Ureter (tissue), 1 donor: ENCODE measurements at places on chromosomes 7 and 10.
A peak's percentile ranks its signal among the peaks of the same experiment; 100 is the strongest.

- DNase-seq: peak; percentile 51
Measured at GRCh38 chr7:25662841-25663800, 434.8 kb upstream of the NPVF start.

DNA sequence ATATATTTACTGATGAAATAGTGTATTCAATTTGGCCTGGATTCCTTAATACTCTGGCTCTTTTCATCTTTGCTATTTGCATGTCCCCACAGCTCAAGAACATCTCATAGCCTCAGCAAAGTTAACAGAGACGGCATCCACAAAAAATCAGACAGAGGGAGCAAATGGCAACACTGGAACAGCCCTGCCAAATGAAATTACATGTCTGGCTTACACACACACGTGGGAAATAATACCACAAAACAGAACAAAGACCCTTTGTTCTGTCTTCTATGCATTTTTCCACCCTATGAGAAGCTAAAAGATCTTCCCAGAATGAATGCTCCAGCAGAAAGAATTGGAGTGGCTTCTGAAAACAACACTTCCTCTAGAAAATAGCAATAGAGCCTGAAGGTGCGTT, 139.5 kb downstream of the ALOX5 start:
- DNase-seq: no peak

GRCh38 chr7:136698977-136699376, 169.5 kb upstream of the CHRM2 start:
- DNase-seq: no peak

DNA sequence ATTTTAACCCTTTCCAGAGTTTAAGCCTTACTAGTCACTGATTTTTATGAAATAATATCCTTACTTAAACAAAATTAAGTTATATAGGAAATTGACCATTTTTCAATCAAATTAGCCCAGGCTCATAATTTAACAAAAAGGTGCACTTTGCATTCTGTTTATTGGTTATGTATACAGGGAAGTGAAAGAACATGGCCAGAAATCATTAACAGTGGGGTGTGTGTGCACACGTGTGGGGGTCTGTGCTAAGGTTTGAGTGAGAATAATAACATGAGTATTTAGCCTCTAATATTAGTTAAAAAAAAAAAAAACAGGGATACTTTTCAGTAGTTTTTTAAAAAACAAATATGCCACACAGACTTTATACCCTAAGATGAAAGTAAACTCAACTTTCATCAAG, 510.5 kb upstream of the PFKP start:
- no peak for DNase-seq

- DNase-seq: no peak
Measured at GRCh38 chr10:53003094-53003493, 230.5 kb upstream of the MBL2 start.

- DNase-seq: no peak
Measured at GRCh38 chr10:89082086-89082485, 91.5 kb downstream of the FAS start.

GRCh38 chr7:26179422-26179821, 21.1 kb downstream of the HNRNPA2B1 start:
- DNase-seq: no peak

- DNase-seq: no peak
Measured at GRCh38 chr7:37683246-37684120, at the start of gene GPR141. Gene GPR141, plus strand, starts transcription at chr7:37683766. Its CDS starts 56,628 bp downstream, at chr7:37740394.

GRCh38 chr7:23538301-23538700, 6.5 kb upstream of the TRA2A start:
- DNase-seq: no peak

DNA sequence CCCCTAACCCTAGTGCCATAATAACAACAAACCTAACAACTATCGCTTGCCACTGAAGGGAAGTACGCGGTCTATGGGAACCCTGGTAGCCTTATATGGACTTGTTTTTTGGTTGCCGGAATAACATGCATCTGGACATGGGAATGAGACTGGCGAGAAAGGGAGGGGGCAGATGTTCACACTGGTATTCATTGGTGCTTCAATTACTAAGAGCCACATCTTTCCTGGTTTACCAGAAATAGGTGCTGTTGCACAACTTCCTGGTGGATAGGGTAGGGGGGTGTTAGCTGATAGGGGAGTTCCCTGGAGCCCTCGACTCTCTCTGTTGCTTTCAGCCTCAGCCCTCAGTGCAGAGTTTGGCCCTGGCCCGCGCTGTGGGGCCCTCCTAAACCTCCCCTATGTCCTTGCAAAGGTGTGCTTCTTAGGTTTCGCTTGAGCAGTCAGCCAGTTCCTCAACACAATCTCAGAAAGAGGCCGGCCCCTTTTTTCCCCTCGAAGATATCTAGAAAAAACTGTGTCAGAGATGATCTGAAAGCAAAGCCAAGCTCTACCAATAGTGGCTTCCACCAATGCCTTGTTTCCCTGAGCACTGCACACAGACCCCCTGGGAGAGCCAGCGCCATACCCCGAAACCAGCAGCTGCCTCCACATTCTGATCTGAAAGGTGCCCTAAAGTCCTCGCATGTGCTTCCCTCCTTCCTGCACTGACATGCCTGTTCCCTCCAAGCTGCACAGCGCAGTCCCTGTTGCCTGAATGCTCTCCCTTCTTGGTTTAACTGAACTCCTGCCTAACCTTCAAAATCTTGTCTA, 13.5 kb downstream of the TBXAS1 start:
- DNase-seq: no peak

DNA sequence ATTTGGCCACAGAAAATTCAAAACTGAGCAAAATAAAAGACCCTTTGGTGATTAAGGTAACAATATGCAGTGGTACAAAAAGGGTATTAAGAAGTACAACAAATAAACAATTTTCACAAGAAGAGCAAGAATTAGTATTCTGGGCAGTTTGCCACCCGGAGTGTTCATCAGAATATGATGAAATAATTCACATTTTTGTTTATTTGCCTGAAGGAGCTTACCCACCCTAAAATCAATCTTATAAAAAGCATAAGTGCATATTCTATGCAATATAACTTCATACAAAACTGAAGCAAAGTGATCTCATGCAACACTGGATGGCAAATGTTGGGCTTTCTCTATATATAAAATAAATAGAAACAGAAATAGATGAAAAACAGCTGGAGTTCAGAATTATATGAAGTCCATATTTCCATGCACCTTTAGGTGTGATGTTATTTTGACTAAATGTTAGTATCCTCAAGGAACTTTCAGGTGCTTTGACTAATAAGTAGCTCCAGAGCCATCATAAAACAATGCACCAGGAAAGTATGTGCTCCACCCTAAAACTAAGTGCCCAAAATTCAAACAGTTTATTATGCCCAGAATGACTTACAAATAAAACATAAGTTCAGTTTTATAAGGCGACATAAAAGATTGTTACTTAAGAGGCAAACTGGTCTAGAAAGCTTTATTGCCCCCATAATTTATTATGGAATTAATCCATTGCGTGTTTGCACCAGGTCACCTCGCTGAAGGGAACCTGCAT, 474.3 kb downstream of the SEMA3D start:
- DNase-seq: no peak

DNA sequence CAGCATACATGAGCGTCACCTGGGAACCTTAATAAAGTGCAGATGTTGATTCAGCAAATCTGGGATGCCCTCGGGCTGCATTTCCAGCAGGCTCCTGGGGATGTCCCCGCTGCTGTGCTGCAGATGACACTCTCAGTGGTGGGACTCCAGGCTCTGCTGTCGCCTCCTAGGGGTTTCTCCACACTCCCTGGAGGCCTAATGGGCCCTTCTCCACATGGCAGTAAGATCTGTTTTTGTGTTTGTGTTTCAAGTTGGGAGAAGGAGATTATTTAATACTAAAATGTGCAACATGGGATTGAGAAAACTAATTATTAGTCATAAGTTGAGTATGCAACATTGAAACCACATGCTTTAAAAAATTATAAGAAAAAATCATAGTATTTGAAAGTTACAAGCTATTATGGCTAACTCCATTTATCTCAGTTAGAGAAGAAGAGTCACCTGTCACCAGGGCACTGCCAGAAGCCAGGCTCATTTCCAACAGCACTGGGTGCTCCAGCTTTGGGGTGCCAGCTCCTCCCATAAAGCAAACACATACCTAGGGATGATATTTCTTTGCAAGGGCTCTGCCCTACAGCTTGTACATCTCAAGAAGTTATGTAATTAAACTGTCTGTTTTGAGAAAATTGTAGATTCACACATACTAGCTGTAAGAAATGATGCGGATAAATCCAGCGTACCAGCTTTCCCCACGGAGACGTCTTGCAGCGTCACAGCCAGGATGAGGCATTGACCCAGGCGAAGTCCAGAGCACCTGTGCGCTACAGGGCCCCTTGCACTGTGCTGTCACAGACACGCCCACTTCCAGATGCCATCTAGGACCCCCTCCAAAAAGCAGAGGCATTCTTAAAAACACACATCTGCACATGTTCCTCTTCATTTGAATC, 106.4 kb downstream of the EGFR start:
- DNase-seq: no peak

DNA sequence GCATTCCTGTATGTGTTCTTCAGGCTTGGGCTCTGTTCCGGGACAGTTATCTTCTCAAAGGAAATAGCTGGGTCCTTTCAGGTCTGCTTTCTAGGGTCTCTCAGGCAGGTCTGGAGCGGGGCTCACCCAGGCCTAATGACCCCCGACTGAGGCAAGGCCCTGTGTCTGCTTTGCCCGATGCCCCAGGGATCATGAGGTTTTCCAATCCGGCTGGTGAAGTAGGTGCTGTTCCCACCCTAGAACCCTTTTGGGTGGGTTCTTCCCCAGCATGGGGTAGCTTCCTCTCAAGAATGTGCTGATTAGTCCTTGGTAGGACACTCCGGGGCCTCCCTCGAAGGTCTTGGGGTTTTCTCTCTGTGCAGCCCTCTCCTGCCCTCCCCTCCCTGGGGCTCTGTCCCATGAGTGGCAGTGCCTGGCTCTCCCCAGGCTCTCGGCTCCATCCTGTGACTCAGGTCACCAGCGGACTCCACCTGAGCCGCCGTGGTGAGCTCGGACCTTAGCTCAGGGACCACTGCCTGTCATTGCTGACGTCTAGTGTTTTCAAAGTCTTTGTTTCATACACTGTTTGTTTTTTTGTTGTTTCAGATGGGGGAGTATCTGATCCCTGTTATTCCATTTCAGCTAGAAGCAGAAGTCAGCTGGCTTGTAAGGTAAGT, 71.0 kb upstream of the NKX6-2 start:
- DNase-seq: peak; percentile 29

DNA sequence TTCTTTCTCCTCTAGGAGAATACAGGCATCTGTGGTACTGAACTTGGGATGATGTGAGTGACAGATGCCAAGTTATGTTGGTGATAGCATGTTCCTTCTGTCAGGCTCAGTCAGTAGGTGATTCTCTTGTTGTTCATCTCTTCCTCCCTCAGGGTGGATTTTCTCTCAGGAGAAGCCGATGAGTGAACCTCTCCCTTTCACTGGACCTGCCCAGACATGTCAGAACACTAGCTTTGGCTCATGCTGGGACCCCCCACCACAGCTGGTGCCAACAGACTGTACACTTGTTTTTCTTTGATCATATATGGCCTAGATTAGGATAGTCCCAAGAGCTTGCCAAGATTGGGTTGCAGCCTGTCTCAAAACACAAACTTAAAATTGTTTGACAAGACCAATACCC, 129.4 kb downstream of the BMPER start:
- no peak for DNase-seq

DNA sequence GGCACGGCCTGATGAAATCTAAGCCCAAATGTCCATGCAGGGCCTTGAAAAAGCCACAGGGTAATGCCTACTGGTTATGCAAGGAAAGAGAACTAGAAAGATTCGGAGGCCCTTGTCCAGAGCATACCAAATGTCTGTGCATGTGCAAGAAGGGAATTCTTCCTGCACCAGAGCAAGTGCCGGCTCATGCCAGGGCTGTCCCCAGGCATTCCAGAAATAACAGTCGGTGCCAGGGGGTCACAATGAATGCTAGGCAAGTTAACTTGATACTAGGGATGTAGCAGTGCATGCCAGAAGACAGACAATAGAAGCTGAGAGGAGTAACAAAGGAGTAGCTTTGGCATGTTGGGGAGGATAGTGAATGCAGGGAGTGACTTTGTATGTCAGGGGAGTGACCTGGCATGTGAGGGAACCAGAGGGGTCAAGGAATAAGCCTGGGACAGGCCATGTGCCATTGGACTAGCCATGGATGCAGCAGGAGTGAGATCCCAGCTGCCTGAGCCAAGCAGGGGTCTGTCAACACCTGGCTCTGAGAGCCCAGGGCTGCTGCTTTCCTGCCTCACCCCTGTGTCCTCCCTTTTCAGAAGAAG, 119.5 kb upstream of the UNC5B start:
- DNase-seq: peak; percentile 34

DNA sequence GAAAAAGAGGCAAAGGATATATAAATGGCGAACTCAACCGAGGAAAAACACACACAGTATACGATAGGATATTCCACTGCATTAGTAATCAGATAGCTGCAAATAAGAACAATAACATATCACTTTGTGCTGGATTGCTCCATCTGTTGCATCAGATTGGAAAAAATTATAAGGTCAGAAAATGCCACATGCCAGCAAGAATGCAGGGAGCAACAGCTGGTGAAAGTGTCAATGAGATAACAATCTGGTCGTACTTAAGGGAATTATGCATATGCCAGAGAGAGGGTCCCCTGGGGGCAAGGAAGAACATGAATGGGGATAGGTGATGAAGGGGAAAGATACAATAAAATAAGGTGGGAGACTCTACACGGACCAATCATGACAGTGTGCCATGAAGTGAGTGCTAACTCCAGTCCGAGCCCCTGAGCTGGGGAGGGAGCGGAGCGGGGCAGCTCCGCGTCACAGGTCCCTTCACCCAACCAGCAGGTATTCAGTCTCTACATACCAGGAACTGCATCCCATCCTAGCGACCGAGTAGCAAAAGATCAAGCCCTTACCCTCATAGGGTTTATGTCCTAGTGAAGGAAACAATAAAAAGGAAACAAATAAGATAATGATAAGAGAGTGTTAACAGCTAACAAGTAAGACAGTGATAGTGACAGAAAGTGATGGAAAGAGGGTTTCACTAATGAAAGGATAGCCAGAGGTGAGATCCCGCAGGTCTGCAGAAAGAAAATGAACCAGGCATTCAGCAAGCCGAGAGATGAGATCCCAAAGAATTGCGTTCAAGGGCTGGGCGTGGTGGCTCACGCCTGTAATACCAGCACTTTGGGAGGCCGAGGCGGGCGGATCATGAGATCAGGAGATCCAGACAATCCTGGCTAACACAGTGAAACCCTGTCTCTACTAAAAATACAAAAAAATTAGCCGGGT, 9.4 kb downstream of the MPP7 start:
- DNase-seq: no peak

- no peak for DNase-seq
Measured at GRCh38 chr10:132648072-132648850, 110.7 kb downstream of the INPP5A start.

- DNase-seq: no peak
Measured at GRCh38 chr7:123601530-123601929, at the start of gene ASB15. Gene ASB15, plus strand, starts transcription at chr7:123601821. Its CDS starts 12,682 bp downstream, at chr7:123614503.

DNA sequence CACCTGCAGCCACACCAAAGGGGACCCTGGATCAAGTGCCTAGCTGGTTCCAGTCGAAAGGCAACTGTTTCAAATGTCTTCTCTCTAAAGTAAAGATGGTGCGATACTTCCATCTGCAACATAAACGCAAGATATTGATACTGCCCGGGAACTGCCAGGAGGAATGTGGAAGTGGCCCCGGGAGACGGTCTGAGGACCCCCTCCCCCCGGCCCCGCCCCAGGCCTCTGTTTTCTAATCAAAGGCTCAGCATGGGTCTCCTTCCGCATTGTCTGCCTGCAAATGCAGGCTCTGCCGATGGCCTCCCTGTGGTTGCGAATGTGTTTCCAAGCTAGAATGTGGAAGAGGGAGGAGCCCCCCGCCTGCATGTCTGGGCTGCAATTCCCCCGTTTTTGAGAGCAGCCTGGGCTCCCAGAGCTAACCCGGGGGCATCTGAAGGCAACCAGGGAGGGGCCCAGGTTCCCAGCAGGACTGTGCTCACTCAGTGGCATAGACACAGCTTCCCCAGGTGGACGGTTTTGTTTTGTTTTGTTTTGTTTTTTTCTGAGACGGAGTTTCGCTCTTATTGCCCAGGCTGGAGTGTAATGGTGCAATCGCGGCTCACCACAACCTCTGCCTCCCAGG, 223.9 kb upstream of the PPP2R2D start:
- DNase-seq: no peak
